Stimulated activated CD8-positive, alpha-beta memory T cell treated with anti-CD3 and anti-CD28 coated beads, Interleukin-7, amount 100 ng/mL, for 1 hour (primary cell): ENCODE measurements at places on chromosomes 16 and 17.

DNA sequence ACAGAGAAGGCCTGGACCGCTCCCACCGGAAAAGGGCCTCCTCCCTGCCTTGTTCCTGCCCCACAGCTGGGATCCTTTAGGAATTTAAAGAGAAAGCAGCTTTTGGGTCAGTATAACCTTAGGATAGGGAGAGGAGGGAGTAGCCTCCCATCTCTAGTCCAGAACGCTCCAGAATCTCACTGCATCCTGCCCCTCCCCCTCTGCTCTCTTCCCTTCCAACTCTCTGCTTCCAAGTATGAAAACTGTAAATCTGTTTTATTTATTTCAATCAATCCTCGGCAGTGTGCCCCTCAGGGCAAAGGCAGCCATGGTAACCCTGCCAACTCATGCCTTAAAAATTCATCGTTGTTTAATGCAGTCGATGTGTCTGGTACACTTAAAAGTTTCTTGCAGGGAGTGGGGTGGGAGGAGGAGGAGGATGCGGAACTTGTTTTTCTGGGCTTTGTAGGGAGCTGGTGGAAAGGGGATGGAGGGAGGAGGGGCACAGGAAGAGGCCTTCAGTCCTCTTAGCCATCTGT, 21.2 kb upstream of the MTSS2 start:
- no peak for DNase-seq

DNA sequence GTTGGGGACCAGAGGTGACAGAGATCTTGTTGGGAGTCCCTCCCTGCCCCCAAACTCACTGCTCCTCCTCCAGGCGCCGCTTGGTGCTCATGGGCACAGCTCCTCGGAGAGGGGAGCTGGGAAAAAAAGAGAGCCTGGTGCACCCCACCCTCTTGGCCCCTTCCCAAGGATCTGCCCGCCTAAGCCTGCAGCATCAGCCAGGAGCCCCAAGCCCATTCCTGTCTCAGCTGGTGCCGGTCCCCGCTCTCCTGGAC, 400 bp downstream of the HCFC1R1 start:
- DNase-seq: no peak

DNA sequence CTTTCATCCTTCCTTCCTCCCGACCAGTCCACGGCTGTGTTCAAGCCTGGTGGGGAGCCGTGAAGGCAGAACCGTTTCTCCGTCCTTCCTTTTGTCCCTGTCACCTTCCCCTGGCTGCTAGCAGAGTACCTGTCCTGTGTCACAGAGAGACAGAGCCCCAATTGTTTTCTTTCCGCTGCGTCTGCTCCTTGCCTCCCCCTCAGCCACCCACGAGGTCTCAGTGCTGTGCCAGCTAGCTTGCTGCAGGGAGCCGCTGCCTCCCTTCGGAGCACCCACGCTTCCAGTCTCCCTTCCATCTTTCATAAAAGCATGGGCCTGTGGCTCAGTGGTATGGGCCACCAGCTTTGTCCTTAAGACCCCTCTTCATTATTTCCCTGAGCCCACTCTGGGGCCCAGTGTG, 62.2 kb downstream of the MPRIP start:
- DNase-seq: no peak

- no peak for DNase-seq
These were observed 17.0 kb upstream of the DNASE1 start for GRCh38 chr16:3637371-3637923.

GRCh38 chr17:58317421-58318064, 11.1 kb downstream of the TSPOAP1 start:
- DNase-seq: no peak

DNA sequence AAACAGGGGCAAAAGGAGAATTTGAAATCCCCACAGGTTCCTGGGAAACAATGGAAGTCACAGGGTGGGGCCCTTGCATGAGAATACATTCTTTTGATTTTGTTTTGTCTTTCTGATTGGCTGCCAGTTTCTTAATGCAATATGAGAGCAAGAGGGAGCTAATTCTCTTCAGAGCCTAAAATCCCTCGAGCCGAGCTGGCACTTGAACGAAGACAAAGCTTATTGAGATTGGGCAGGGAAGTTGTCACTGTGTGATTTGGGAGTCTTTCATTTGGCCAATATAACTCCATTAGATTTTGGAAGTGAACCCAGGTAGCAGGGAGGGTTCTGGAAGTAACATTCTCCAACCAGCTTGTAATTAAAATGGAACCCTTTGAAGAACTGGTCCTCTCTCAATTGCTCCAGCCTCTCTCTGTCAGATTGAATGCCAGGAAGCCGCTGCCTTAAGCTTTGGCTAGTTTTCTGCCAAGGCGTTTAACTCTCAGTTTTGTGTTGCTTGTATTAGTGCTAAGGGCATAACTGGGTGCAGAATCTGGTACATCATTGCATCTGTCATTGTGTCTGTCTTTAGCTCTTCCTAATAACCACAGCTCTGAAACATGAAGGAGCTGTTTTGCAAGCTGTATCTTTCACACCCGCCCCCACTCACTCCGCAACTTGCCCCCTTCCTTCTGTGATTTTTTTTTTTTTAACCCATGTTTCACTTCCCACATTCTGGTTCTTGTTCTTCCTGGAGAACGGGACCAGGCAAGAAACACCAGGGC, 272.0 kb downstream of the MAF start:
- no peak for DNase-seq

GRCh38 chr17:73005360-73005759, 87.1 kb downstream of the SLC39A11 start:
- no peak for DNase-seq

DNA sequence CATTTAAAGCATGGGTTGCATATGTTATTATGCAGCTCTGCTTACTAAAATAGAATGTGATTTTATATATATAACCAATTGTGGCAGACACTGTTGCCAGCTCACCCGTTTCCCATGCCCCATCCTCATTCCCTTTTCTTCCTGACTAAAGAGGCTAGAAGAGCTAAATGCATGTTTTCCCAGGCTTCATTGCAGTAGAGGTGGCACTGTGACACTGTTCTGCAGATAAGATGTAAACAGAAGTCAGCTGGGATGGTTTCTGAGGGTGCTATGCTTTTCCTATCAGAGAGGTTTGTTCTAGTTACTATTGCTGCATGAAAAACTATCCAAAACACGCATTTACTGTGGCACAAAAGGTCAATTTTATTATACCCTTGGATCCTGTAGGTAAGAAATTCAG, 5.7 kb upstream of the TOB1 start:
- DNase-seq: no peak

DNA sequence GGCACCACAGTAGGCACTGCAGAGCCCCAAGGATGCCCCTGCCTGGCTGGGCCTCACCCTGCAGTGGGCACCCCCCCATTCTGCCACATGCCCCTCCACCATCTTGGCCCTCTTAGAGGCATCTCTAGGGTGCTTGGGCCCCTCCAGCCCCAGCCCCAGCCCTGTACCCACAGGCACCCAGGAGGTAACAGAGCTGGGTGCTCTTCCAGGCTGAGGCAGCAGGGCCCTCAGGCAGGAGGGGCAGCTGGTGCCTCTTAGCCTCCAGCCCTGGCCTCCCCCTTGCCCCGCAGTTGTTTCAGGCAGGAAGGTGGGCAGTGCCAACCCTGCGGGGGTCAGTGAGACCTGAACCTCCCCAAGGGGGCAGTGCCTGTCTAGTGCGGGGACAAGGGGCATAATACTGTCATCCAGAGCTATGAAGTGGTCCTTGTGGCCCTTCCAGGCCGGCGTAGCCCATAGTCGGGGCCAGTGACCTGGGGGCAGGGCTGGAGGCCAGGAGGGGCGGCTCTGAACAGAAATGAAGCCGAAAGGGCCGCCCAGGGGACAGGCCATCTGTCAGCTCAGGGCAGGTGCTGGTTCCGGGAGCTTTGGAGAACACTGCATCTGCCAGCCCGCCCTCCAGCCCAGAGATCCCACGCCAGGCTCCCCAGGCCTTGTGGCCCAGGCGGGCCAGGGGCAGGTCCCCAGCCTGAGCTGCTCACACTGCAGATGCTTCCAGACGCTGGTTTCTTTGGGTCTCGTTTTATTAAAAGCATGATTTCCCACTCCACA, 4.9 kb upstream of the AATK start:
- DNase-seq: no peak
